Mammary microvascular endothelial cell (primary cell): ENCODE measurements at places on chromosomes 5 and 9. TPM values are rescaled to one million over a fixed set of nuclear protein-coding genes. Genes with fewer than 3 reads are reported as not detected.

The FOXD4L5 gene
- not detected in 2 replicates for total RNA-seq

The ADAMTS16 gene
- not detected in 2 replicates for total RNA-seq

The QRFP gene
- total RNA-seq: not detected in 2 replicates

The CNTFR gene
- total RNA-seq: not detected in 2 replicates

The PCDHGB1 gene
- total RNA-seq: 0.44 and 0.60 TPM in 2 replicates

The PHYHD1 gene
- total RNA-seq: 0.15 TPM in 1 of 2 replicates, not detected in the other

The PLPP6 gene
- 7.2 and 9.2 TPM in 2 replicates for total RNA-seq

The PHF24 gene
- not detected in 2 replicates for total RNA-seq

The MAMDC4 gene
- 1.6 and 1.9 TPM in 2 replicates for total RNA-seq

The TMC1 gene
- total RNA-seq: 0.13 TPM in 1 of 2 replicates, not detected in the other

The ESM1 gene
- 432 and 463 TPM in 2 replicates for total RNA-seq

The NDUFB6 gene
- total RNA-seq: 91.9 and 114 TPM in 2 replicates

The PCDHA4 gene
- 0.05 TPM in 1 of 2 replicates, not detected in the other for total RNA-seq

The CREBRF gene
- 6.8 and 7.2 TPM in 2 replicates for total RNA-seq

The ROPN1L gene
- 1.4 and 2.5 TPM in 2 replicates for total RNA-seq

The LECT2 gene
- total RNA-seq: not detected in 2 replicates

The WDR31 gene
- 0.79 and 0.80 TPM in 2 replicates for total RNA-seq

The PCDHA9 gene
- total RNA-seq: 0.13 TPM in 1 of 2 replicates, not detected in the other

The SEMA5A gene
- 0.05 and 0.13 TPM in 2 replicates for total RNA-seq

The ACSL6 gene
- not detected in 2 replicates for total RNA-seq

The CCDC107 gene
- 13.1 and 25.2 TPM in 2 replicates for total RNA-seq

The ENTREP1 gene
- total RNA-seq: 3.3 and 3.7 TPM in 2 replicates

The LCN10 gene
- total RNA-seq: 0.44 TPM in 1 of 2 replicates, not detected in the other

The ANKRD20A1 gene
- total RNA-seq: not detected in 2 replicates

The SPAAR gene
- 26.6 and 26.8 TPM in 2 replicates for total RNA-seq

The SOX30 gene
- 0.05 TPM in 1 of 2 replicates, not detected in the other for total RNA-seq

The SLC6A18 gene
- total RNA-seq: not detected in 2 replicates

The IL3 gene
- not detected in 2 replicates for total RNA-seq

The ZCCHC7 gene
- total RNA-seq: 4.9 and 10.5 TPM in 2 replicates

The PCDHB5 gene
- 0.15 and 0.47 TPM in 2 replicates for total RNA-seq

The TXNDC8 gene
- total RNA-seq: not detected in 2 replicates

The SLU7 gene
- total RNA-seq: 34.7 and 41.4 TPM in 2 replicates

The FOXD4L3 gene
- not detected in 2 replicates for total RNA-seq

The GABRA6 gene
- total RNA-seq: not detected in 2 replicates

The SV2C gene
- not detected in 2 replicates for total RNA-seq

The MTREX gene
- 52.7 and 60.5 TPM in 2 replicates for total RNA-seq

The SDHA gene
- 103 and 114 TPM in 2 replicates for total RNA-seq

The KIAA0825 gene
- total RNA-seq: 0.74 and 2.5 TPM in 2 replicates

The TDRD7 gene
- total RNA-seq: 14.3 and 15.4 TPM in 2 replicates

The ARSI gene
- 0.33 and 0.49 TPM in 2 replicates for total RNA-seq

The YTHDC2 gene
- 15.5 and 16.7 TPM in 2 replicates for total RNA-seq

The OLFML2A gene
- total RNA-seq: 0.54 and 1.5 TPM in 2 replicates

The AGXT2 gene
- not detected in 2 replicates for total RNA-seq

The FOCAD gene
- total RNA-seq: 43.5 and 49.9 TPM in 2 replicates

The TRIM7 gene
- 13.6 and 16.6 TPM in 2 replicates for total RNA-seq
